ENCODE measurements at places on chromosomes 5 and 9.

- no peak for DNase-seq
Measured at GRCh38 chr9:77906991-77907390, 124.6 kb downstream of the GNAQ start.

- DNase-seq, result no peak
Measured at GRCh38 chr5:138697720-138698360, 55.4 kb upstream of the CTNNA1 start.

DNA sequence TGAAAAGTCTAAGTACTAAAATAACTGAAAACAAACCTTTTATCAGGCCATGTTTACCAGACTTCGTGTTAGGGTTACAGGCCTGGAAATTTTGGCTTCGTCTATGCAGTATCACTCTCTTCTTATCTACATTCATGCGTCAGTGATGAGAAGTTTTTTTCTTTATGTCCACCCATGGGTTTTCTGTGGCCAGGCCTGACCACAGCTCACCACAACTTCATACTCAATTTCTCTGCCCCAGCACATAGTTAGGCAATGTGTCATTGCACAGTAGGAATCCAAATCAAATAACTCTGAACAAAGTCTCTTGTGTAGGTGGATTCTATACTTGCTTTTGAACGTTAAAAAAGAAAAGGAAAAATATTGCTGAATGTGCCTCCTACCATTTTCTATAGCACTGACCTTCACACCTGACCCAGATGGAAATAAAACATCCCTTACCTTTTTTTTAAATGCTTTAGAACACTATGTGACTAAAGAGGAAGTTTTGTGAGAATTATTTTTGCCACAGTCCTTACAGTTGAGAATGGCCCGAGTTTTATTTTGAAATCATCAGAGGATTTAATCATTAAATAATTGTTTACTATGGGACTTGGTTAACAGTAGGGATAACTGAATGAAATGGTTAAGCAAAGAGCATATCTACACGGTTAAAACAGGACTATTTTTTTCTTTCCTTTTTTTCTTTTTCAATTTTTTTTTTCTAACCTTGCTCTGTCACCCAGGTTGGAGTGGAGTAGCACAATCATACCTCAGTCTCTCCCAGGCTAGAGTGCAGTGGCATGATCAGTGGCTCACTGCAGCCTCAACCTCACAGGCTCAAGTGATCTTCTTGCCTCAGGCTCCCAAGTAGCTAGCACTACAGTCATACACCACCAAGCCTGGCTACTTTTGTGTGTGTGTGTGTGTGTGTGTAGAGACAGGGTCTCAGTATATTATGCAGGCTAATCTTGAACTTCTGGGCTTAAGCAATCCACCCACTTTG, 1247.0 kb upstream of the ACO1 start:
- no peak for DNase-seq

DNA sequence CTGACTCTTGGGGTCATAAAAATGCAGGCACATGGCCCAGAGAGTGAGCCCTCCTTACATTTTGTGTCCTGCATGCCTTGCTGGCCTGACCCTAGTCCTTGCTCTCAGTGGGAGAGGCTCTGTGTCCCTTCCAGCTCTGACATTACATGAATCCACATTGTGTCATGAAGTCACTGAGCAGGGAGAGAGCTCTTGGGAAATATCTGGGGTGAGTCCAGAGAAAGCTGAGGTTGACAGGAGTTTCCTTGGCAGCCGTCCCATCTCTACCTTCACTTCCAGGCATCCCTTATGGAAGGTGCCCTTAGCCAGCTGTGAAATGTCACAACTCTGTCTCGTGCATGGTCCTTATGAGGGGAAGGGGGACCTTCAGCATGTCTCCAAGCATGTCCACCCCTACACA, 41.0 kb downstream of the FAT2 start:
- DNase-seq, result no peak

- DNase-seq, result no peak
Measured at GRCh38 chr5:143695244-143695864, 116.6 kb upstream of the HMHB1 start.

DNA sequence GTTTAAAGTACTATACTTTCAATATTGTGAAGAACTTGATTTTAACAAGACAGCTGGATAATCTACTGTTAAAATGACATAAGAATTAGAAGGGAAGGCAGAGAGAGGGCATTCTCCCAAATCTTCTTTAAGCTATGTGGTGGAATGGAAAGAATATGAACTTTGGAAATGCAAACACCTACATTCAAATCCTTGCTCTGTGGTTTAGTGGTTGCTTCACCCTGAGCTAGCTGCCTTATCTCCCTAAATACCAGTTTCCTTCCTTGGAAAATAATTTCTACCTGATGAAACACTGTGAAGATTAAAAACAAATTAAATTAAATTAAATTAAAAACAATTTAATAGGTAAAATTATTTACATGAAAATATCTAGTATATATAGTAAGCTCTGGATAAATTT, 98.5 kb downstream of the GPR21 start:
- DNase-seq, result no peak

DNA sequence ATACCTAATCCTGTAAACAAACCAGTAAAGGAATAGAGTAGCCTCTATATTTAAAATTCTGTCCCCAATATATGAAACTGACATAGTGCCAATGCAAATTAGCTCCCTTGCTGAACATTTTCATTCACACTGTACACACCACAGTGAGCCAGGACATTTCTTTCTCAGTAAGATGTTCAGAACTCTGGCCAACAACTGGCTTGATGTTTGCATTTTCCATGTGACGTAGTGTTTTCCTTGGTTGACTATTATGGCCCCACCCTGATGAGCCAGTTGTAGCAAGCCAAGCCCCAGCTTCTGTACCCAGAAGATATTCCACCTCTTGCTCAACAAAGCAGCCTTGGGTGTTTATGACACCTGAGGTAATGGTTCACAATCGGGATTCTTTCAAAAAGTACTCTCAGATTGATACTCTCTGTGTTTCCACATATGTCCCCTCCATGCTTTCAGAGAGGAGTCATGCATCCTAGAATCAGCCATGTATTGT, 17.7 kb upstream of the ANXA1 start:
- DNase-seq, result no peak

- DNase-seq, result no peak
Measured at GRCh38 chr9:104286799-104287198, 192.7 kb downstream of the SMC2 start.

DNA sequence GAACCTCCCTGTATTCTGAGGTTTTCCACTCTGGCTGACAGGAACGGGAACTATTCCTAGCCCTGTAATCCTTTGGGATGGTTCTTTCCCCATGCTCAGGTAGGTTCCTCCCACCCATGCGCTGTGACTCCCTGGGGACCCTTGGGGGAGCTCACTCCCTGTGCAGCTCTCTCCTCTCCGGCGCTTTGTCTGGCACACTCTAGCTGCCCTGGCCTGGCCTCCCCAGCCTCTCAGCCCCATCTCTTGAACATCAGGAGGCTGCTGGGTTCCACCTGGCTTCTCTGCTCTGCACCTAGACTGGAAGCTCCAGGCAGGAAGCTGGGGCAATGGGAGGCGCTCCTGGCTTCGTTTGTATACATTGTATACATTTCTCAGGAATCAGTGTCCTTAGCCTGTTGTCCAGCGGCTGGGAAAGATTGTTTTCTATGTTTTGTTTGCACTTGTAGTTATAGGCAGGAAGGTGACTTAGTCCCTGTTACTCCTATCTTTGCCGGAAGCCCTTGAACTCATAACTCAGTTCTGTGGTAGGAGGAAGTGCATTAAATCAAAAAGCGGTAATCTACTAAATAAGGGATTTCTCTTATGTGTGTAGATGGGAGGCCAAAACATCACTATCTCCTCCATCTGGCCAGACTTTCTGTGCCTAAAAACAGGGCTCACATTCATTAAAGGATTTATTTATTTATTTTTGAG, 20.4 kb downstream of the SLC25A25 start:
- DNase-seq, result no peak

GRCh38 chr5:54259090-54259489, 51.3 kb downstream of the ARL15 start:
- DNase-seq, result no peak

- no peak for DNase-seq
Measured at GRCh38 chr5:95379133-95379532, 12.0 kb upstream of the FAM81B start.

GRCh38 chr5:116423141-116423540, 151.5 kb downstream of the SEMA6A start:
- no peak for DNase-seq

- DNase-seq, result no peak
Measured at GRCh38 chr9:114386886-114387679, 699 bp downstream of the AKNA start.

GRCh38 chr9:122444041-122444733, 33.5 kb downstream of the OR1J1 start:
- no peak for DNase-seq

GRCh38 chr5:159427180-159428012, 97.1 kb upstream of the IL12B start:
- DNase-seq, result no peak

Measured in GM23338 (cell line).